ENCODE measurements at places on chromosomes 2 and 18. TPM values are rescaled to one million over a fixed set of nuclear protein-coding genes. Genes with fewer than 3 reads are reported as not detected.

Gene CHRNA1
- total RNA-seq = not detected

Gene KYNU
- 3.3 TPM for total RNA-seq

Gene MC4R
- total RNA-seq = not detected

Gene ASB18
- total RNA-seq = not detected

Gene SIGLEC15
- total RNA-seq = 0.17 TPM

Gene TANC1
- 46.6 TPM for total RNA-seq

Gene ALPP
- total RNA-seq = not detected

Gene TP53I3
- total RNA-seq = 53.4 TPM

Gene SMAD7
- 18.6 TPM for total RNA-seq

Gene SIX3
- not detected for total RNA-seq

Gene REG3A
- total RNA-seq = not detected

Gene FRZB
- total RNA-seq = not detected

Gene C2orf66
- 1.2 TPM for total RNA-seq

Gene DSG4
- total RNA-seq = under 0.01 TPM

Gene CAPN14
- total RNA-seq = 0.17 TPM

Gene PFN4
- 0.33 TPM for total RNA-seq

Gene LGALSL
- 11.8 TPM for total RNA-seq

Gene CACNB4
- 0.17 TPM for total RNA-seq

Gene SPP2
- not detected for total RNA-seq

Gene BOLL
- total RNA-seq = not detected

Gene CCBE1
- 0.50 TPM for total RNA-seq

Gene GNAL
- 29.3 TPM for total RNA-seq

Gene DSEL
- 6.0 TPM for total RNA-seq

Gene IL37
- total RNA-seq = not detected

Gene CABLES1
- total RNA-seq = 2.0 TPM

Gene FAM110C
- total RNA-seq = 31.2 TPM

Gene PIEZO2
- not detected for total RNA-seq

Gene IL36B
- total RNA-seq = not detected

Gene PAX8
- total RNA-seq = 3.3 TPM

Gene CDK15
- 5.7 TPM for total RNA-seq
